ENCODE measurements at places on chromosomes 3 and 15. TPM values are rescaled to one million over a fixed set of nuclear protein-coding genes. Genes with fewer than 3 reads are reported as not detected.

Gene THAP10
- polyA plus RNA-seq = 6.3 TPM

Gene SNX1
- polyA plus RNA-seq = 129 TPM

Gene TRH
- polyA plus RNA-seq = 0.41 TPM

Gene TIGIT
- polyA plus RNA-seq = 0.13 TPM

Gene CPEB1
- polyA plus RNA-seq = 4.7 TPM

Gene CLDN18
- 62.9 TPM for polyA plus RNA-seq

Gene TRPM7
- polyA plus RNA-seq = 39.9 TPM

Gene DZIP1L
- 22.9 TPM for polyA plus RNA-seq

Gene GOLGA8J
- polyA plus RNA-seq = 1.5 TPM

DNA sequence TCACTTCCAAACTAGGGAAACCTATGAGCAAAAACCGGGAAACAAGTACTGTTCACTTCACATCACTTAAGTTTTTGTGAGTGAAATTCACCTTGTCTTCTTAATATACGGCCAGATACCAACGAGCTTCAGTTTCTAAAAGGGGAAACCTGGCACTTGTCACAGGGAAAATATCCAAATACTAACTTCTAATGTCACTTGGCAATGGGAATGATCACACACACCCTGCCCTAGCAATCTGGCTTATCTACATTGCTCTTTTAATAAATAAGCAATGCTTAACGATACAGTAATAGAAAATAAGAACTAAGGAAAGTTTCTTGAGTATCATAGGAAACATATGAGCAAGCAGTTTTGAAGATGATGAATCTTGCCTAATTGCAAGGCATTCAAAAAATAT is 34.6 kb upstream of the PLOD2 start:
- DNase-seq = no peak

DNA sequence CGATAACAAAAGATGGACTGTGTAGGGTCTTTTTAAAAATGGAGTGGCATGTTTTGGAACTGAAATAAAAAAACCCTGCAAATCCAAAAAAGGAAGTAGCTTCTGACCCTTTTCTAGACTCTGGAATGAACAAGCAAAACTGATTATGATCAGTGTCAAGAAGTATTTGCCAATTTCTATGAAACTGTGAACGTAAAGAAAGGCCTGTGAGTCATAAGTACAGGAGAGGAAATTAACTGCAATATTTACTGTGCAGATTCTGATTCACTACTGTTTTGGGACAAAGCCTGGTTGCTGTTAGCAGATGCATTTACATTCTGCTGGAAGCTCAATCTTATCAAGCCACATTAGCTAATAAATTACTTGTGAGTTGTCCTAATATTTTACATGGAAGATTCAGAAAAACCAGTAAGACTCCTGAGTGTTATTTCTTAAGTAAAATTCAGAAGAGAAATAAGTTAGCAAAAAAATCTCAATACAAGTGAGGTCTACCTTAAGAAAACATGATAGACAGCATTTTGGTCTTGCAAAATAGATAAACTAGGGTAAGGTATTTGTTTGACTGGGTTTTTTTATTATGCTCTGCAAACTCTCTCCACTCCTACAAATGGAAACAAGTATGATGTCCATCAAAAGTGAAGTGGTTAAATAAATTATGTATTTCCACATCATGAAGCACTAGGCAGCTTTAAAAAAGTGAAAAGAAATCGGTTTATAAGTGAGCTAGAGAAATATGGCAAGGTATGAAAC is 90.2 kb upstream of the LMOD3 start:
- DNase-seq = no peak

- peak; percentile 56 for DNase-seq
These were observed 50.7 kb downstream of the UMPS start for GRCh38 chr3:124780761-124781475.

DNA sequence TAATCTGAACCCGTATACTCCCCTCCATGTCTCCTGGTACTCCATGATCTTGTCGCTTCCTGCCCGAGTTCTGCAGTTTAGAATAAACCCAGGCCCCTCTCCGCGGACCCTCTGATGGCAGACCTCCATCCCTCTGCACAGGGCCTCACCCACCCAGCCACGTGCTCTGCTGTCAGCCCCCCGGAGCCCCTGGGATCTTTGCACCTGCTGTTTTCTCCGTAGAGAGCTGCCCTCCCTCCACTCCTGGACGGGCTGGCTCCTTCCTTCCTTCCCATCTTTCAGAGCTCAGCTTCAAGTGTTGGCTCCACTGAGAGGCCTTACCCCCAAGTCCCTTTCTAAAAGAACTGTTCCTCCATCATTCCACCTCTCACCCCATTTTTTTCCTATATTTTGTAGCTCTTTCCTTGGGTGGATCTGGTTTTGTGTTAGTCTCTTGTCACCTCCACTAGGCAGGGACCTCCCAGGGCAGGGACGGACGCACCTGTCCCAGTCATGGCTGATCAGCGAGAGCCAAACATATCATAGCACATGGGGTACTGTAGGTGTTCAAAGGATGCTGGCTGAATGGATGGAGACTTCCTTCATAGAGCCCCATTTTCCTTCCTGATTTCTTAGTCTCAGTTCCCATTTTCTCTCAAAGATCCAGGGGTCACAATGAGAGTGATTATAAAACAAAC is 106.6 kb downstream of the VGLL4 start:
- DNase-seq = no peak

GRCh38 chr3:152554980-152555379 is 280.0 kb upstream of the P2RY1 start:
- no peak for DNase-seq

DNA sequence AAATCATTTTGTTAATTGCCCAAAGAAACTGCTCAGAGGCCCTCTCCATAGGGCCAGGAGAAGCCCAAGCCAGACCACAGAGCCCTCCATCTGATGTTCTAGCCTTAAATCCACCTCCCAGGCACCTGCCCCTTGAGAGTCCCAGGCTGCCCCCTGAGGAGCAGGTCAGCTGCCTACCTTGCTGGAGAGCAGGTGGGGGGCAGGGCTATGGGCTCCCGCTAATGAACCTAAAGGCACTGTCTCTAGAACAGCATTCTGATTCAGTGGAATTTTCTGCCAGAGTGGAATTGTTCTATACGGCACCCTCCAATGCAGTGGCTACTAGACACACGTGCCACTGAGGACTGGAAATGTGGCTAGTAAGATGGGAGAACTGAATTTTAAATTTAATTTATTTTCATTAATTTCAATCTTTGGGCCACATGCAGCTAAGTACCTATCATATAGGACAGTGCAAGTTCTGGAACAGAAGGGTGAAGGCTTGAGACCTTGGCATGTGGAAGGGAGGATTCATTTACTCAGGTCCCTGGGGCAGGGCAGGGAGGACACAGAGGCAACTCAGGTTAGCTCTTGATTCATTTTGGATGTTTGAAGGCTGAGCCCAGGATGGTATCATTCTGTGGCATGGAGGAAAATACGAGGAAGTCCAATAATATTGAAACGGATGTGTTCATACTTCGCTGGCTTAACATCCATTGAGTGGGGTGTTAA is 11.4 kb downstream of the AMOTL2 start:
- DNase-seq = no peak

- peak; percentile 16 for DNase-seq
These were observed 295.8 kb upstream of the LRRN1 start for GRCh38 chr3:3503411-3503810.

DNA sequence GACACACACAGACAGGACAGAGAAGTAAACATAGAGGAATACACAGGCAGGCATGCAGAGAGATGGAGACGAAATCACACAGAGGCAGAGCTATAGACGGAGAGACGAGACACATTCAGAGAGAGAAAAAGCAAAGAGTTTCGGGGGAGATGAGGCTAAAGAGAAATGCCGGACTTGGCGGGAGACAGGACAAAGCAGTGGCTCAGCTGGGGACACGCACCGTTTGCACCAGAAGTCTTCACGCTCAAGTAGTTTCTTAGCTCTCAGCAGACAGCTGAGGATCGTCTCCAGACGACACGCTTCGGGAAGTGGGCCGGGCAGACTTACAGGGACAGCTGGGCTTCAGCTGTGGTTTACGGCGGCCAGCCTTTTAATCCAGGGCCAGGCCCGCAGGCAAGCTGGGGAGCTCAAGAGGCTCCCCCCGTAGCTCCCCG is 56.2 kb upstream of the DLG1 start:
- peak; percentile 85 for DNase-seq

- DNase-seq = no peak
These were observed 6.7 kb upstream of the USP13 start for GRCh38 chr3:179646177-179646576.

DNA sequence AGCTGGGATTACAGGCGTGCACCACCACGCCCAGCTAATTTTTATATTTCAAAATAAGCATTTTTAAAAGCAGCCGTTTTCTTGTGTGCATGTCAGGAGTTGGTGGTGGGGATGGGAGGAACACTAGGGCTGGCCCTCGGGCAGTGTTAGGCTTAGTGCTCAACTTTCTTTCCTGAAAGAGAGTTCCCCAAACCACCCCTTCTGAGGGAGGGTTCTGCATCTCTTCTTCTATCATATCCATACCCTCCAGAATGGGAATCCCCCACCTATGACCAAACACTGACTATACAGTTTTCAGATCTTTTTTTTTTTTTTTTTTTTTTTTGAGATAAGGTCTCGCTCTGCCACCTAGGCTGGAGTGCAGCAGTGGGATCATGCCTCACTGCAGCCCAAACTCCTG is 12.5 kb downstream of the PFKFB4 start:
- DNase-seq = no peak

GRCh38 chr3:34106879-34107278 is 308.4 kb downstream of the PDCD6IP start:
- no peak for DNase-seq

DNA sequence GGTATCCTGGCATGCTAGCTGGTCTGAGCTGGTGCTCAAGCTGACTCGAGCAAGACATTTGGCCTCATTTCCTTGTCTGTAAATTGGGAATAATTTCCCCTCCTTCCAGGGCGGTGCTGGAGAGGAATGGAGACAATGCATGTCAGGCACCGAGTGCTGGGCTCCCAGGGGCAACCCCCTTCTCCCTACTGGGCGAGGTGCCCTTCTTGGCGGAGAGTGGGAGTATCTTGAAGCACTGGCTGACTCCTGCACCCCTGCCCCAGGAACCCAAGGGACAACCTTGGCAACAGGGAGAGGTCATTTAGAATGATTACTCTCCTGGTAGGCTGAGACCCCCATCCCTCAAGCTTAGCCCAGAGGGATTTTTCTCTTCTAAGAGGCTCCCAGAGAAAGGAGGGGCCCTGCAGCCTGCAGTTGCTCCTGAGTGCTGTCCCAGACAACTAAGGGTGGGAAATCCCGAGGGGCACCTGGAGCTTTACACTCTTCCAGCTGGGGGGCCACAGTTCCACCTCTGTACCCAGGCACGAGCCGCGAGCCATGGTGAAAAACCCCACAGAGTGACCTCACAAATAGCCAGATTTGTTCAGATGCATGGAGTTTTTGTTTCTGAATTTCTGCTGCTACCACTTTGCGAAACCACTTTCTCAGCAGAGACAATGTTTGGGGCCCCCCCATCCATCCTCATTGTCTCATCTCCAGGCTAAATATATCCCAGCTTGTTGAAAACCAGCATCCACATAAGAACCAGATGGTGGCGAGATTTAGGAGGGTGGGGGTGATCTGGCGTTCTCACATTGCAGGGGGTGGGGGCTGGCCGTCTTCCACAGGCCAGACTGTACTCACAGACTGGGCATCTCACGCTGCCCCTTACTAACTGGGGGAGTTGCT is 44.8 kb downstream of the ABTB1 start:
- no peak for DNase-seq

GRCh38 chr15:22903961-22904534 is 65.6 kb downstream of the NIPA2 start:
- DNase-seq = no peak

- no peak for DNase-seq
These were observed 9.8 kb upstream of the TXNRD3 start for GRCh38 chr3:126664591-126665214.

GRCh38 chr15:69863446-69863845 is 234.3 kb downstream of the TLE3 start:
- no peak for DNase-seq

GRCh38 chr3:69438476-69438875 is 52.6 kb upstream of the FRMD4B start:
- no peak for DNase-seq

- no peak for DNase-seq
These were observed 459.9 kb downstream of the MAGI1 start for GRCh38 chr3:65578861-65579260.

GRCh38 chr3:151580591-151580990 is 119.7 kb upstream of the IGSF10 start:
- no peak for DNase-seq

GRCh38 chr3:144011251-144011799 is 39.7 kb downstream of the DIPK2A start:
- no peak for DNase-seq

DNA sequence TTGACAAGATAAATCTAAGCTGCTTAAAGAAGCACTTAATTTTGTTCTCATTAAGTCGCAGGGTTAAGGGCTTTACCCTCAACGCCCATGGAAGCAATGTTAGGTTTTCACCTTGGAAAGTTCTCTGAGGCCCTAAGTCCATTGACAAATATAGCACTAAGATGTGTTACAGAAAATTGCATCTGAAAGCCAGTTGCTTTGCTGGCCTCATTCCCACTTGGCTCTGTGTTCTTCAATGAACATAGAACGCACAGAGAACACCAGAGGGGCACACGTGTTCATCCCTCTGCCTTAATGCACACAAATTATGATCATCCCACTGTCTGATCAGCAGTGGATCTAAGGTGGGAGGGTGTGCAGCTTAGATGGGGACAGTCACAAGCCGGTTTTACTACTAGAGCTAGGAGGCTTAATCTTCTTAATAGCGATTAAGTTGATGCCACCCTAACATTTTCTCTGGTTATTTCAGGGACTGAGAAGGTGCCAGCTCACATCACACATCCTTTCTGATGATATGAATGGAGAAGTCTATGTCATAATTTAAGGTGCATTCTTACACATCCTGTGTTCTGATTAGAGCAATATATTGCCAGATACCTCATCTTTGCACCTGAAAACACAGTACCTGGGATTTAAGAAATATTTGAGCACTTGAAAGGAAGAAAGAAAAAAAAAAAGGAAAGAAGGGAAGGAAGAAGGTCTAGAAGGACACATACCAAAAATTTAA is 224.4 kb upstream of the ICE2 start:
- DNase-seq = no peak

DNA sequence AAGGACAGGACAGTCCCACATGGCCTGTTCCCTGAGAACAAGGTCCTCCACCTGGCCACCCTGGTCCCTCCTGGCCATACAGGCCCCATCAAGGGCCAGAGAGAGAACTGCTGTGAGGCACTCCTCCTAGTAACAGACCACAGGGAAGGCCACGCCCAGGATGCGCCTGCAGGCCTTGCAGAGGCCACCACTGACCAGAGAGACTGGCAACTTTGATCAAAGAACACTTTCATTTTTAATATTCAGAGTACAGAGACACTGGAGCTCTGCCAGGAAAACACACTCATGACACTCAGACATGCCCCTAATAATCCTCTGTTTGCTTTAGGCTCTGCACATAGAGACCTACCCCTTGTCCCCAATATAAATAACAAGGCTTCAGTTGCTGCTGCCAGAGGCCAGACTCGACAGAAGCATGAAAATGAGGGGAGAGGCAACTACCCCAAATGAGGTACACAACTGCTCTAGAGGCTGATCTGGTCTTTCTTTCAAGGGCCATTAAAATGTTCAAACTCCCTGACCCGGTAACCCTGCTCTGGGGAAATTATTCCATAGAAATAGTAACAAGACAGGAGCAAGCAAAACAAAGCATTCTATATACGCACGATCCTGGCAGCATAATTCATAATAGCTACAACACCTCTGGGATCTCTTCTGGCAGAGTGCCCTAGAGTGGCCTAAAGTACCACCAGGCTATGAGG is 44.8 kb downstream of the CCDC12 start:
- no peak for DNase-seq
